GM04504 (cell line): ENCODE measurements at places on chromosomes 16 and 17.

DNA sequence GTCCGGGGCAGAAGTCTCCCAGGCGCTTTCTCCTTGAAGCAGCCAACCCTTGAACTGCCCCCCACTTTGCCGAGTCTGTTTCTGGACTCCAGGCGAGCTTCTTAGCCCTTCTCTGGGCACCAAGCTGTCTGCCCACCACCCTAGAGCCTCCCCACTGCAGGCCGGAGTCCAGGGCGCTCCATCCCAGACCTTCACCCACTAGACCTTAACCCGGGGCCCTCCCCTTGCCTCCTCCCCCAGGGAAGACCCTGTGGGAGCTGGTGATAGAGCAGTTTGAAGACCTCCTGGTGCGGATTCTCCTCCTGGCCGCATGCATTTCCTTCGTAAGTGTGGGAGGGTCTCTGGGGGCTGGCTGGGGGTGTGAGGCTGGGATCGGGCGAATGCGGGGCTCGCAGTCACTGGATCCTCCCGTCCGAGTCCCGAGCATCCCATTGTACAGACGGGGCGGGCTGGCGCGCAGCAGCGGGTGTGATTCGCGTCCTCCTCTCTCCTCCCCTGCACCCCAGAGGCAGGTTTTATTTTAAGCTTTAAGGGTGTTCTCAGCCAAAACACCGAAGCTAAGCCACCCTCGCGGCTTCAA is 1.1 kb downstream of the ATP2A1 start:
- no peak for DNase-seq

GRCh38 chr17:8892338-8892690 is 24.8 kb upstream of the PIK3R6 start:
- no peak for DNase-seq

- no peak for DNase-seq
Observed at GRCh38 chr17:72946696-72947095, 145.8 kb downstream of the SLC39A11 start.

GRCh38 chr17:44170499-44171201 is at the start of gene ASB16:
TSS of gene ASB16 (plus strand) at chr17:44170704. CDS start at chr17:44170790, 86 bp downstream.
- no peak for DNase-seq

DNA sequence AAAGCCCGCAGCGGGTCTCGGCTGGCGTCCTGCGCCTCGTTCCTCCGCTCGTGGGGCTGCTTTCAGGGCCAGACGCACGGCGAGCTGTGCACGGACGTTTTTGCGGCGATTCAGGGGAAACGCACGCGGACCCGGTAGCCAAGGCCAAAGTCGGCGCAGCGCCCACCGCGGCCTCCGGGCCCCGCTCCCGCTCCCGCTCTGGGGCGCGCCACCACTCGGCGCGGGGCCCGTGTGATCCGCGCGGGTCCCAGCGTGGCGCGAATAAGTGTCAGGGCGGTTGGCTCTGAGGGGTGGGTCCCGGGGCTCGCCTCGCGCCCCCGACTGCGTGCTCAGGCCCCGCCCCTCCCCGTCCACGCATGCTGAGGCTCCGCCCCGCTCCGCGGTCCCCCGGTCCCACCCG is 694 bp upstream of the TBCD start:
- DNase-seq, result no peak

GRCh38 chr16:15509051-15509592 is 74.7 kb downstream of the BMERB1 start:
- DNase-seq, result no peak

GRCh38 chr17:75981019-75981615 is 2.1 kb downstream of the TEN1 start:
- no peak for DNase-seq

GRCh38 chr16:50304467-50305440 is 38.4 kb downstream of the ADCY7 start:
- DNase-seq, result no peak
